ENCODE measurements at places on chromosomes 16 and 17.

DNA sequence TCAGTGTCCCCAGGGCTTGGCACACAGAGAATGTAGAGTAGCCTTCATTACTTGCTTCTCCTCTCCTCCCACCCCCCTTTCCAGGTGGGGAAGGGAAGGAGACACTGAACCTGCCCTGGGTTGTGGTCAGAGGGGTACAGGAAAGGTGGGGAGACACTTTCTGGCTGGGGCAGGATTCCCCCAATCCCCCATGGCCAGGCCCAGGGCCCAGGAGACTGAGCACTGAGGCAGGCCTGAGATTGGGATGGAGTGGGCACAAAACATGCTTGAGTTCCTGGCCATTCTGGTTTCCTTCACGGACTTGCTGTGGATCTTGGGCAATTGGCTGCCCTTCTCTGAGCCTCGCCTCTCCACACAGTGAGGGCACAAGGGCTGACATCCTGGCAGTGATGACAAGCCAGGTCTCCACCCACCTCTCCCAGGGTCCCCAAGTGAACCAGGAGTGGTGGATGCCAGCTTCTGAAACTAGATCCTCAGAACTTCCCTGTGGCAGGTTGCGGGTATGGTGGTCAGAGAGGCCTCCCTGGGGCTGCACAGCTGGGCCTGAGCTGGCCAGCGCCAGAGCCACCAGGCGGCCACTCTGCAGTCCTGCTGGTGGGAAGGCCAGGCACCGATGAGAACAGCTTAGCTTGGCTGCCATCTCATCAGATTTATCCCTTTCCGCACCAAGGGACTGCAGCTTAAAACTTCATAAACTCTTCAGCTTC is 9.3 kb downstream of the ZNF629 start:
- DNase-seq: no peak

DNA sequence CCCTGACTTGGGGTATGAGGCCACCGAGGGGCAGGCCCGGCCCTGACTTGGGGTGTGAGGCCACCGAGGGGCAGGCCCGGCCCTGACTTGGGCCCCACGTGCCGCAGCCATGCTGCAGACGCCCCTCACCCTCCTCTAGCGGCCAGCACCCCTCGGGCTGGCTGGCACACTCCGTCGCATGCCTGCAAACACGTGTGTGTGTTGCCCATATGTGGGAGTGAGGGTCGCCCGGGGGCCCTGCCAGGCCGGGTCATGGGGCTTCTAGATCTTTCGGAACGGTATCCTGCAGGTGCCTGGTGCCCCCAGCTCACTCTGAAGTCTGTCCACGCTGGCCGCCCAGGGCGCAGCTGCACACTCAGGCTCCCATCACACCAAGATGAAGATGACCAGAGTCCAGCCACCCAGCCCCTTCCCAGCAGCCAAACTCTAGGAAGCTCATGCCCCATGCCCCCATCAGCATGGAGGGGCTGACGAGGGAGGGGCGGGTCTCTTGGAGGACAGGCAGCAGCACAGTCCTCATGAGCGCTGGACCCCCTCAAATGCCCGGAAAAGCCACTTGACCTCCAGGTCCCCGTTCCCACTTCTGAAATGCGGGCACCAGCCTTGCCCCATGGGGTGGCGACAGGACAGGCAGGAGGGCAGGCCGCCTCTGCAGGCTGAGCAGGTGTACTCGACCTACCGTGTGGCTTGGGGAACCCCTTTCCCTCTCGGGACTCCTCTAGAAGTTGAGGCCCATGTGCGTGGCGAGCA is 33.8 kb downstream of the CTU2 start:
- no peak for DNase-seq

- peak; percentile 55 for DNase-seq
Observed at GRCh38 chr17:37770631-37771518, 26.0 kb upstream of the HNF1B start.

- no peak for DNase-seq
Observed at GRCh38 chr17:29723278-29724047, 100.8 kb upstream of the CORO6 start.

GRCh38 chr17:10144456-10144855 is 54.0 kb downstream of the GAS7 start:
- no peak for DNase-seq

DNA sequence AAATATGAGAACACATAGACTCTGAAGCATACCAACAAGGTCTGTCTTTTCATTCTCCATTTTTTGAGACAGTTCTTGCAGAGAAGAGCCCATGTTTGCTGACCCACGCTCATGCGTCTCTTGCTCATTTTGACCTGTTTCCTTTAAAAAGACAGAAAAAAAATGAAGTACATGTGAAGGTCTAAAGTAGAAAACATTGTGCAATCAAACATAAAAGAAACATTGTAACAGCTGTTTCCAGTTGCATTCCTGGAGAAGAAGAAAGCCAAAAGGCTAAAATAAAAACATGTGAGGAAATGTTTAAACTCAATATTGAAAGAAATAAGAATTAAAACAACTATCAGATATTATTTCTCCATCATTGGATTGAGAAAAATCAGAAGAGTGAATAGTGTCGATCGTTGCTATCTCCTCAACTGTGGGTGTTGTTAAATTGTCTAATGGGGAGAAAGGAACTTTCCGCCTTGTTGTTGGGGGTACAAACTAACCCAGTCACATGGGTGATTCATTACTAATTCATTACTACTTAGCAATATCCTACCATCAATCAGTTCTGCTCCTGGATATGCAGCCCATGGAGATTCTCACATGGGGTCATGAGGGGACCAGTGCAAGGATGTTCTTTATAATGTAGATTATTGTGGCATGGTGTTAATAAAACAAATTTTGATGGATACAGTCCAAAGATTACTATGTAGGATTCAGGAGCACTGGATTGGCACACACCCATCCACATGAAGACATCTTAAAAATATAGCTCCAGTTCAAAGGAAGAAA is 9.5 kb downstream of the ABCA9 start:
- DNase-seq: no peak

- DNase-seq: no peak
Observed at GRCh38 chr17:81287741-81288430, 7.2 kb downstream of the SLC38A10 start.

- no peak for DNase-seq
Observed at GRCh38 chr16:67560827-67561342, 1.4 kb upstream of the CTCF start.

- DNase-seq: no peak
Observed at GRCh38 chr17:1648173-1648962, 1.3 kb downstream of the RILP start.

- no peak for DNase-seq
Observed at GRCh38 chr17:74748279-74748528, 224 bp upstream of the NHERF1 start.

- DNase-seq: no peak
Observed at GRCh38 chr17:12987120-12987519, 30.7 kb downstream of the ELAC2 start.

GRCh38 chr16:27110524-27110896 is 43.8 kb downstream of the C16orf82 start:
- no peak for DNase-seq

GRCh38 chr17:80095038-80095843 is 6.1 kb upstream of the GAA start:
- no peak for DNase-seq

DNA sequence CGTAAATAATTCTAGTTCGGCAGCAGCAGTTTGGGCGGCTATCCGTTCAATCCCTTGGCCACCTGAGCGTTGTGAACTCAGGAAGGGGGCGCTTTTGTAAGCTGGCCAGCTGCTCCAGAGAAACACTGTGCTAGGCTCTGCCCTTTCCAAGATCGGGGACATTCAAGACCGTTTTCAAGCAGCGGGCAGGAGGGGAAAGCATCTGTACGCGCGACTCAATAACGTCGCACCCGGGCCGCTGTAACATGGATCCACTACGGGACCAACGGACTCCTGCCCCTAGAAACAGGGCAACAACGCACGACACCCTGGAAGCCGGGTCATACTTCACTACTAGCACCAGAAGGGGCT is 463 bp downstream of the TOP2A start:
- no peak for DNase-seq

GRCh38 chr16:49120631-49121030 is 161.0 kb downstream of the CBLN1 start:
- DNase-seq: peak; percentile 8

DNA sequence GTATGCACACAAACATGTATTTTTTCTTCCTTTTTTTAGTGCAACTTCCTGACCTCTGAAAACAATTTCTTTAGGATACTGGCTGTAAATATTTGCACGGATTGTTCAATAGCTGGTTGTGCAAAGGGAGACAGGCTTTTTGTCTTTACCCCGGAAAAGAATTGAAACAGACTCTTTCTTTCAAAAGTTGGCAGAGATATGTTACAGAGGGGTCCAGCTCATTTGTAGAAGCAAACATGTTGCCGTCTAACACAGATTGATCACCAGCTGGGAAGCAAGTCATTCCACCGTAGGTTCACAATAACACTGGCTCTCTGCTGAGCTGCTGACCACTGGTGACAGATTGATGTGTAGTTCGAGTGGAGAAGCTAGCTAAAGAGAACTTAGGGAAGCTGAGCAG is 130.9 kb downstream of the STX8 start:
- DNase-seq: no peak

DNA sequence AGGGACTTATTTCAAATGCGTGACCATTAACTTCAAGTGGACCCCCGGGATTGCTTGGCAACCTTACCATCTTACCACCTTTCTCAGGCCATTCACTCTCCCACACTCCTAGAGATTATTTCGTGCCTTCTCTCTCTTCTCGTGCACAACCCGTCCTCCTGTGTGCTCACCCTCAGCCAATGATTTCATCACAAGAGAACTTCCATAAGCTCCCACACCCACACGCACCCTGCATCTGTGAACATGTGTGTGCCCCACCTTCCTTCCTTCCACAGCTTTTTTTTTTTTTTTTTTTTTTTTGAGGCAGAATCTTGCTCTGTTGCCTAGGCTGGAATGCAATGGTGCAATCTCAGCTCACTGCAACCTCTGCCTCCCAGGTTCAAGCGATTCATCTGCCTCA is 27.4 kb upstream of the CDH3 start:
- DNase-seq: no peak

DNA sequence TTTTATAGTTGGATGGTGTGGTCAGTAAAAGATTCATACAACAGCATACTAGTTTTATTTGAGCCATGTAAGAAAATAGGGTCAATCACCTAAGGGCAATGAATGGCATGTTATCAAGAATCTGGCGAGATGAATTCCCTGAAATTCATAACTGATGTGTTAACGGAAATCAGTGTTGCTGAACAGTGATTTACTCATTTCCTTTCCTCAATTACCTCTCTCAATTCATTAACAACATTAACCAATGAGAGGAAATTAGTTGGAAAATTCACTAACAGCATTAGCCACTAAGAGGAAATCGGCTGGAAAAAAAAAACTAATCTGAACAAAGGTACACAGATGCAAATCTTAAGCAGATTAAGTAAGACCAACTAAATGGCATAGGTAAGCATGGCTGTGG is 6.3 kb downstream of the CMTR2 start:
- no peak for DNase-seq

- DNase-seq: peak; percentile 55
Observed at GRCh38 chr16:57536306-57537193, at the start of gene CCDC102A. Gene CCDC102A (minus strand): TSS chr16:57536571. CDS start chr16:57529177, 7,394 bp downstream.

DNA sequence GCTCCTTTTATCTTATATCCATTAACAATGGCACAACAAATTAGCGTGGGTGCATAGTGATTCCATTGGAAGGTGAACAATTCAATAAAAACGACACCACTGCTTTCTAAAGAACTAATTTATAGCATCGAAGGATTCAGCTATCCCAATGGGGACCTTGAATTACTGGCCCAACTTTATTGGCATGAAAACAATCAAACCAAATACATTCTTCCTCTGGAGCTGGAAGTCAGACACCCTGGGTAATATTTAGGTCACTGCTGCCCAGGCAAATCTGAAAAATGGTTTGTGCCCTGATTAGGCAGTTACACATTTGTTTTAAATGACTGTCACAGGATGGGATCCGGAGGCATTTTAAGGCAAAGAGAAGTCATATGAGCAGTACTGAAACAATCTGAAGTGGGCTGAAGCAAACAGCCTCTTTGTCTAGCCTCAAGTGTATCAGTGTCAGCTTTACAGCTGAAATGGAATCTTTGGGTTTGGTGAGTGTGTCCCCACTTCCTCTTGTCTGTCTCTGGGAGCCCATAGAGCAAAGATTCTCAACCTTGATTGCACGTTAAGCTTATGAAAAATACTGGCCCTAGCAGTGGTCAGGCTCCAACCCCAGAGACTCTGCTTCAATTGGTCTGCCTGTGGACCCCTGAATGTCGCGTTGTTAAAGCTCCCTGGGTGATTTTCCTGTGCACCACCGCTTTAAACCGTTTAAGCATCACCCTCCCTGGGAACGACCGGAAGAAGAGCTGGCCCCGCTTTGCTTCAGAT is 30.3 kb downstream of the CDK5R1 start:
- no peak for DNase-seq

- DNase-seq: no peak
Observed at GRCh38 chr16:72860726-72861562, 187.0 kb downstream of the ZFHX3 start.

- no peak for DNase-seq
Observed at GRCh38 chr17:68539548-68540467, 27.6 kb downstream of the PRKAR1A start.

GRCh38 chr17:48174833-48175523 is 67.4 kb downstream of the SNX11 start:
- no peak for DNase-seq

DNA sequence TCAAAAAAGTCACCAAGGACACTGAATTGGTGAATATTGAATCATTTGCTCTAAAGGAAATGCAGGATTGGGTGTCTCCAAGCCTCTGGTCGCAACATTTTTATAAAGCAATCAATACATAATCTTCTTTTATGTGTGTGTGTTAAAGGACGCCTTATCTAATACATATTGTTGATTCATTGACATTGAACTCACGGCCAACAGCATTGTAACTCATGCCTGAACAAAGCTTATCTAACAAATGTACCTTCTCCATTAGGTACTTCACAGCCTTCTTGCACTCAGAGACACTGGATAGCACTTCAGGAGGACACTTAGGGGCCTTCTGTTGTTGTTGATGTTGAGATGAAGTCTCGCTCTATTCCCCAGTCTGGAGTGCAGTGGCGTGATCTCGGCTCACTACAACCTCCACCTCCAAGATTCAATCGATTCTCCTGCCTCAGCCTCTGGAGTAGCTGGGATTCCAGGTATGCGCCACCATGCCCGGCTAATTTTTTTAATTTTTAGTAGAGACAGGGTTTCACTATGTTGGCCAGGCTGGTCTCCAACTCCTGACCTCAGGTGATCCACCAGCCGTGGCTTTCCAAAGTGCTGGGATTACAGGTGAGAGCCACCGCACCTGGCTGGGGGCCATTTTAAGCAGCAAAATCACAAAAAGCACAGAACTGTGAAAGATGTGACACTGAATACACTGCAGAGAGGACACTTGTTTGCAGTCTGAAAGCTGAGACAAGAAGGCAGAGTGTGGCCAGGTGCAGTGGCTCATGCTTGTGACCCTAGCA is 13.2 kb upstream of the PDXDC1 start:
- DNase-seq: no peak

DNA sequence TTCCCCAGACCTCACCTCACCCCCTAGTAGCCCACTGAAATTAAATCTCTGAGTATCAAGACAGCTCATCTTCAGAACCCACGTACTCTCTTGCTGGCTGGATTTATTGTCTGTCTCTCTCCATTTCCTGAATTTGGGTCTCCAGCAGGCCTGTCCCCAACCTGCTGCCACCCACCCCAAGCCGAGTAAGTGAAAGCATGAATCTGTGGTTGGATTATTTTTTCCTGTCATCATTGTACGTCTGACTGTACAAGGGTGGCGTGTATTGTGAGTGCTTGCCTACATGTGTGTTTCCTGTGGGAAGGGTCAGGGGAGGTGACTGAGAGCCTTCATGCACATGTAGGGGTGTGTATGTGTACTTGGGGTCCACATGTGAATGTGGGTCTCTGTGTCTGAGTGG is 5.4 kb downstream of the TNP2 start:
- DNase-seq: no peak
